ENCODE measurements at places on chromosomes 6 and 20.

- DNase-seq = no peak
Observed at GRCh38 chr6:160253292-160253691, 5.3 kb downstream of the SLC22A2 start.

DNA sequence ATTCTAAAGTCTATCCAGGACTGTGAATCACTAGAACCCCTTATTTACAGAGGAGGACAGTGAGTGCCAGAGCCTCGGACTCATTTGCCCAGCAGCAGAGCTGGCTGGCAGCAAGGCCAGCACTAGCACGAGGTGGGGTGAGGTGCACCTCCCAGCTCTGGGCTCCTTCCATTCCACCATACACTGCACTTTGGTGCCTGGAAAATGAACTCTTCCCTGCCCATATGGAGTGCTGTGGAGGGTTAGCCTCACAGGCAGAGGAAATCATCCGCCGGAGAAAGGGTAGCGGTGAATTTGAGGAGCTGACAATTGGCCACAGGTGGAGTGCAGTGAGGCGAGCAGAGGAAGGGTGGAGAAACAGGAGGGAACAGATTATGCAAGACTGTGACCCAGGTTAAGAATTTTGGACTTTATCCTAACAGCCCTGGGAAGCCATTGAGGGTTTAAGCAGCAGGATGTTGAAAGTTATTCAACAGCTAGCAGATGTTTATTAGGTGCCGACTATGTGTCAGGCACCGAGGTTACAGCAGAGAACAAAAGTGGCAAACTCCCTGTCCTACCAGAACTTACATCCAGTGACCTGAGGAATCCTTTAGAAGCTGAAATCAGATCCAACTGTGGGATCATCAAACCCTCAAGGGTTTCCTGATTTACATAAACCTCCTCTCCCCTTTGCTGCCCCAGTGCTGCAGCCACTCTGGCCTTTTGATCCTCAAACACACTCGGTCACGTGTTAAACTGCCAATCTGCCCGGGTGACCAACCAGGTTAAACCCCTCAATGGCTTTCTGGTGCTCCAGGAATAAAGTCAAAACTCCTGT is 6.2 kb downstream of the TRIM26 start:
- DNase-seq = no peak

- no peak for DNase-seq
Observed at GRCh38 chr6:72657407-72658197, 35.7 kb downstream of the KCNQ5 start.

GRCh38 chr6:74782346-74782745 is 423.5 kb downstream of the COL12A1 start:
- DNase-seq = no peak

DNA sequence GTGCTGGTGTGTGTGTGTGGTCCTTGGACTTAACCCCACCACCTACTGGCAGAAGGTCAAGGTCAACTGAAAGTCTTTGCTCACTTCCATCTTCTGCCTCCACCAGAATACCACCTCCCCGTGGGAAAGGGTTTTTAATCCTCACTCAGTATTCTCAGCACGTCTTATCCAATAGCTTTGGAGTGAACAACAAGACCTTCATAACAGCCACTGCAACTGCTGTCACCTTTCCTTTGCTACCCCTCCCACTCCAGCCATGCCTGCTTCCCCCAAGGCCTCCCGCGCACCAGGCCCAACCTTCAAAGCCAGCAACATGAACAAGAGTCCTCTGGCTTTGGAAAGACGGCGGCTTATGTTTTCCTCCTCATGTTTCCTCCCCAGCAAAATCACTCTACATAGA is 787 bp upstream of the BTN2A2 start:
- DNase-seq = no peak

- DNase-seq = no peak
Observed at GRCh38 chr6:50819904-50820868, 1.5 kb downstream of the TFAP2B start.

DNA sequence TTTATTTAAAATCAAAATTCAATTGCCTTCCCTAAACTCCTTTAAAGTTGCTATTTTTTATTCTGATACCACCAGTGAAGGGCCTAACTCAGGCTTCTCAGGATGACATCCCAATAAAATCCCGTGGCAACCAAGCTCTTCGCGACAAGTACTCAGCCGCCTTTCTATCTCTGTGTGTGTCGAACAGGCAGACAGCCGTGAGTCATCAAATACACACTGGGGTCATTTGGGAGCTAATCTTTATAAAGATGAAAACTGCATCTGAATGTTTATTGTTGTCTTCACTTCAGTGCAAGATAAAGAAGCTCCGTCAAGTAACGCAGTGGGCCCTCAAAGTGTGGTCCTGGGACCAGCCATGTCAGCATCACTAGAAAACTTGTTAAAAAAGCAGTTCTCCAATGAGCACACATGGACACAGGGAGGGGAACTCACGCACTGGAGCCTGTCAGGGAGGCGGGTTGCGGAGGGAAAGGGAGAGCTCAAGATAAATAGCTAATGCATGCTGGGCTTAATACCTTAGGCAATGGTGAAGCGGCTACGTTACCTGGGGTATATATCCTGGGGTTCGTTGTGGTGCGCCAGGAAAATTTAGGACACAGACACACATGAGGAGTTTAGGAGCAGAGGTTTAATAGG is 119.3 kb downstream of the RNF144B start:
- DNase-seq = peak; percentile 56

- no peak for DNase-seq
Observed at GRCh38 chr20:19598117-19598850, 159.8 kb upstream of the RIN2 start.

- DNase-seq = no peak
Observed at GRCh38 chr20:7695635-7696034, 244.6 kb downstream of the HAO1 start.

- DNase-seq = no peak
Observed at GRCh38 chr6:11876934-11877433, 98.4 kb upstream of the ADTRP start.

GRCh38 chr20:17345321-17345720 is 118.5 kb downstream of the PCSK2 start:
- no peak for DNase-seq

DNA sequence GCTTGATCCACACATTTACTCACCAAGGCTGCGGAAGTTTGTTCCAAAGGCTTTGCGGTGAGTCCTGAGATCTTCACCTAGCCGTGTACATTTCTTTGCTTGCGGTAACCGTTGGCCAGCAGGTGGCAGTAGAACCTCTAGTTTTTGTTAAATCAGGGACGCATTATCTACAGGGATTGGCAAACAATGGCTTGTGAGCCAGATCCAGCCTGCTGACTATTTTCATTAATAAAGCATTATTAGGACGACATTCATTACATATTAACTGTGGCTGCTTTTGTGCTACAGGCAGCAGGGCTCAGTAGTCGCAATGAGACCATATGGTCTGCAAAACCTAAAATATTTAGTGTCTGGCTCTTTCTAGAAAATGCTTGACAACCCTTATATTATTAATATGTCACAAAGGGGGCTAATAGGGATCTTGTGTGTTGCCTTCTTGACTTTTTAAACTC is 174.1 kb downstream of the DOK5 start:
- DNase-seq = peak; percentile 77

GRCh38 chr6:119172824-119173223 is 94.4 kb upstream of the FAM184A start:
- DNase-seq = no peak

GRCh38 chr6:34940030-34940434 is 51.0 kb downstream of the ANKS1A start:
- DNase-seq = no peak

DNA sequence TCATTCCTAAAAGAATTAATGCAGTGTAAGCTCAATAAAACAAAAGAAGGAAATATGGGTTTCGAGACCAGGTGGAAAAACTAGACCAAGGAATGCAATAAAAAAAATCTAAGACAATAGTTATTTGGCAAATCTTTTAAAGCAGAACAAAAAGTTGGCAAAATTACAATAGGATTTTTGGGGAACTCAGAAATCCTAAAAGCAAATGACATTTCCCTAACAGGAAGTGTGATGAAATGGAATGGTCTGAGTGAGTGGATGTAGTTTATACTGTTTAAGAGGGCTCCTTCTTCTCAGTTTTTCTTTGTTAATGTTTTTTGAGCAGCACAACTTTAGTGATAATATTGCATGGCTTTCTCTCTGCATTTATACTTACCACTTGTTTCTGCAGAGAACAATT is 190.0 kb downstream of the PLCB4 start:
- DNase-seq = no peak

DNA sequence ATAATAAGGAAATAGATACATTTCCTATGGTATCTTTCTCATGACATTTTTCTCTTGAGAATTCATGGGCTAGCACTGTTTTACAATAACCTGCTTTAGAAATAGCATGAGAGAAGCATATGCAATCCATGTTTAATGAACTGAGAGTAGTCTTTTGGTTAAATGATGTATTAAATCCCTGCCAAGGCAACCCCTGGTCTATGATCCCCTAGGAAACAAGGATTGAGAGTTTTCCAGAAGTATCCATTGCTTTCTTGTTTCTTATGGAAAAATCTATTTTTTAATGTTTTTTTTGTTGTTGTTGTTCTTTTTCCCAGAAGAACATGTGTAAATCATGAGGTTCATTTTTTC is 390.5 kb upstream of the HSF2 start:
- DNase-seq = no peak

GRCh38 chr20:50450881-50451752 is 59.1 kb upstream of the PTPN1 start:
- DNase-seq = no peak

- no peak for DNase-seq
Observed at GRCh38 chr20:62617711-62618483, 24.4 kb upstream of the SLCO4A1 start.

DNA sequence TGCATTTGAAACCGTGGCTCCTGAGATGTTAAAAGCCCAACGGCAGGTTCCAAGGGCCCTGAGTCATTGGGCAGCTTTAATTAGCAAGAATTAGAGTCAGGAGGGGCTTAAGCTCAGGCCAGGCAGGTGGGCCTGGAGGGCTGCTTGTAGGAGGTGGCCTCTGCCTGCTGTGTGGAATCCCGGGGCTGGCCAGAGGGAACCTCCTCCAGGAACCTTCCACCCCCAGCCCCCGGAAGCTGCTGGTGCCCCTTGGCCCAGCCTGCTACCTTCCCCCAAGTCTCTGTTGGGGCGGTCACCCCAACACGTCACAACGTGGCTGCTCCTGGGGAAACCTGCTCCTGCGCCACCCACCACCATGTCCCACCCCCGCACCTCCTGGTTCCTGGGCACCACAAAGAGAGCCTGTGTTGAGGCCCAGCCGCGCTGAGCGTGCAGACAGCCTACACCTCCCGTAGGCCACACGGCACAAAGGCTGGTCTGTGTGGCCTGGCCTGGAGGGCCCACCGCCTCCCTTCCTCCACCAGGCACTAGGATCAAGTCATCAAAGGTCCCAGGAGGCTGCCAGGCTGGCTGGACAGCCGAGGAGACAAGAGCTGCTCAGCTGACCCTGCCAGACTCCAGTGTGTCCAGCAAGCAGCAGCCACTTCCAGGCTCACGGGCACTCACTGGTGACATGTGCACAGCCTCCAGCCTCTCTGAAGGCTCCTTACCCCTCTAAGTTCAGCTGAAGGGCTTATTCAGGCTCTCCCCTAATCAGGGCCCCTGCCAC is 86.3 kb downstream of the SNX5 start:
- DNase-seq = no peak

- DNase-seq = no peak
Observed at GRCh38 chr6:56004426-56004825, 129.0 kb upstream of the BMP5 start.

- DNase-seq = no peak
Observed at GRCh38 chr20:64062276-64062595, 762 bp upstream of the TCEA2 start.

- no peak for DNase-seq
Observed at GRCh38 chr6:133523816-133524215, 282.7 kb downstream of the EYA4 start.

DNA sequence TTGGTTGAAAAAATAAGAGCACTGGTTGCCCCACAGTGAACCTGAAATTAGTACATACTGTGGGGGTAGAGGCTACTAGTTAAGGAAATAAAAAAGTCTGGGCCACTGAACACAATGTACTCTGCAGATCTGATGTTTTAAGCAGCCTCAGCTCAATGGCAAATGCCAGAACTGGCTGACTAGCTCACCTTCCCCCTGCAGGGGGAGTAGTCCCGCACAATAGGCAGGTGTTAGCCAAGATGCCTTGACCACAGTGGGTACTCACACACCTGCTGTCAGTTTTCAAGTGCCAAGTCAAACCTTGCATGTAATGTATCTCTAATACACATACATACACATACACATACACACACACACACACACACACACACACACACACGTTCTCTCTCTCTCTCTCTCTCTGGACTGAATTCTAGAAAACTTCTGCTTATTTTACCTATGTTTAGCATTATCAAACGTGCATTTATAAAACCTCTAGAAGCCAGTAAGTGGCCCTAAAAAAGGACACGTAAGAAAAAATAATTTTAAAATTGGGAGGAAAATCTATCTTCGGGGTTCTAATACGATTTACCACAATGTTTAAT is 36.1 kb downstream of the GMDS start:
- peak; percentile 79 for DNase-seq

GRCh38 chr6:168534265-168534664 is 93.3 kb downstream of the SMOC2 start:
- no peak for DNase-seq

GRCh38 chr6:39107034-39107433 is 8.0 kb downstream of the SAYSD1 start:
- DNase-seq = no peak

DNA sequence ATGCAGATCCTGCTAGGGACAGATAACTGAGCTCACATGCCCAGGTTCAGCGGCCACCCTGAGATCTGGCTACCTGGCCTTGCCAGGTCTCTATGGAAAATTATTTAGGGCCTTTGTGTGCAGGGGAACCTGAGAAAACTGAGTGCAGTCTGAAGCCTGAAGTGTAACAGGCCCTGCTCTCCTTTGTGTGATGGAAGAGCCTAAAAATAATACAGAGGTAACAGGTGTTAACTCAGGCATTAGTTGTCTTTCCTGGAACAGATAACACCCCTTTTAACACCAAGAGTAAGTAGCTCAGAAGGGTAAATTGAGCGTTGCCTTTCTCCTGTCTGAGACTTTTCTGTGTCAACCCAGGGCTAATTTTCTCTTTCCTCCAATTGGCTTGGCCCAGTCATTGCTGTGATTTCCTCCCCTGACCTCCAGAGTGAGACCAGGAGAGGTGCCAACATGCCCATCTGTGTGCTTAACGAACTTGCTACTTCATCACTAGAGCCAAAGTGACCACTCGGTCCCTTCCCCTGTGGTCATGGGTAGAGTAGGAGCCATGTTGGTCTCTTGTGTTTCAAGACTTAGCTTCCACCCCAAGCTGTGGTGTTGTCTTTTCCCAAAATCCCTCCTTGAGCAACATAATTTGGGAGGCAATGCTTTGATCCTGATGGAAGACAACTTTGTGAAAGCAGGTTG is 304.4 kb upstream of the JAG1 start:
- no peak for DNase-seq

DNA sequence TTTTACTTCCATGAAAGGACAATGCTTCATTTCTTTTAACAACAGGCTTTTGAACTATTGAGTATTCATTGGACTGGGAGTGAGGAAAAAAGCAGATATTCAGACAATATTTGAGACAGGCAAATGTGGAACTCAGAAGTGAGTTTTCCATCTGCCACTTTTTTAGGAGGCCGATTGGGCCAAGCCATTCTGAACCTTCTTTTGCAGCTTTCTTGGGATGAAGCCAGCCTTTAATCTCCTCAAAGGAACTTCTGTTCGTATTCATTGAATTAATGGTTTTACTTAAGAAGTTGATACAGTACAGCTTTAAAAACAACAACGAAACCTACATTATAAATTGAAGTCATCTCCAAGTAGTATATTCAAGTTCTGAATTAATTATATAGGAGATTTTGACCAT is 187.1 kb upstream of the RNF217 start:
- no peak for DNase-seq

GRCh38 chr6:32112431-32112980 is 3.4 kb upstream of the TNXB start:
- DNase-seq = no peak

GRCh38 chr6:146700078-146700686 is 101.4 kb downstream of the ADGB start:
- DNase-seq = peak; percentile 75
